ENCODE measurements at places on chromosomes 4 and X. TPM values are rescaled to one million over a fixed set of nuclear protein-coding genes. Genes with fewer than 3 reads are reported as not detected.

DNA sequence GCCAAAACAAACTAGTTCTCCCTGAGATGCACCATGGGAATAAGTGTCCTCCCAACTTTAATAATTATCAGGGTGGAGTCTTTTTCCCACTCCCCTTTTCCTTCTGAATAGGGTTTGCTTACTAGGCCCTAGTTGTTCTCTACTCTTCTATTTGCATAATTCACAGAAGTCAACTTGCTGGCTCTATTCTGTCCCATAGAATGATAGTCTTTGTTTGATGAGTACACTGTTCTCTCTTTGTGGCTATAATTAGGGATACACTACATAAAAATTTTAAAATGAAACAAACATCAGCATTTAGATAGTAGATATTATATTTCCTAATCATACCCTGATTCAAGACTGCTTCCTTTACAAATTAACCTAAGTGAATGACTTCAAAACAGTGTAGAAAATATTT, 10.3 kb downstream of the PDHA2 start:
- H3K4me1 ChIP-seq: no peaks in the 10 kb centered on the region
- H3K36me3 ChIP-seq: no peaks in the 10 kb centered on the region
- H3K27me3 ChIP-seq: no peaks in the 10 kb centered on the region
- no peak overlapping the region for H3K4me3 ChIP-seq

DNA sequence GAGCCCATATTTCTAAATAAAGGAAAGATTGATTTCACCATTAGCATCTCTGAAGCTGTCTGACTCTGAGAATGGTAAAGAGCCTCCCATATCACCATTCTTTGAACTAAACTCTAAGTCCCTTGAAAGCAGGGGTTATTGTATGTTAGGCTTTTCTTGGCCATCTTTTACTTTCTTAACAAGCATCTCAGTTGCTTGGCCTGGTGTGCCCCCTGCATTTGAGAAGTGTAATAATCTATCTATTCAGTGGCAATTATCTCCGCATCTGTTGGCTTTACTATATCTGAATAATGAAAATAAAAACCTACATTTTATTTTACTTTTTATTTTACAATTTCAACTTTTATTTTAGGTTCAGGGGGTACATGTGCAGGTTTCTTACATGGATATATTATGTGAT, 128.3 kb upstream of the ARMCX2 start:
- H3K36me3 ChIP-seq: no peaks in the 10 kb centered on the region
- no peaks in the 10 kb centered on the region for H3K27me3 ChIP-seq

The COL4A6 gene
- 2.8 TPM for total RNA-seq

DNA sequence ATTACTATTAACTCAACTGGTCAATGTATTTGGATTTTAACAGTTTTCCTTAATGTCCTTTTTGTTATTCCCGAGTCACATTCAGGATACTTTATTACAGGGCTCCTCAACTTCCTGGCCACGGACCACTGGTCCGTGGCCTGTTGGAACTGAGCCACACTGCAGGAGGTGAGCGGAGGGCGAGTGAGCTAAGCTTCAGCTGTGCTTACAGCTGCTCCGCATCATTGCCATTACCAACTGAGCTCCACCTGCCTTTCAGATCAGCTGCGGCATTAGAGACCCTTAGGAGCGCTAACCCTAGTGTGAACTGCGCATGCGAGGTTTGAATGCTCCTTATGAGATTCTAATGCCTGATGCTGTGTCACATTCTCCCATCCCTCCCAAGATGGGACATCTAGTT, 591.7 kb downstream of the CCSER1 start:
- H3K27ac ChIP-seq: no peak overlapping the region
- no peaks in the 10 kb centered on the region for H3K36me3 ChIP-seq
- H3K4me1 ChIP-seq: no peaks in the 10 kb centered on the region
- DNase-seq: no peak
- H3K27me3 ChIP-seq: no peaks in the 10 kb centered on the region

- H3K27me3 ChIP-seq: no peaks in the 10 kb centered on the region
- H3K4me1 ChIP-seq: no peaks in the 10 kb centered on the region
- H3K36me3 ChIP-seq: no peaks in the 10 kb centered on the region
- no peak overlapping the region for H3K4me3 ChIP-seq
Measured at GRCh38 chr4:165600959-165601683, 222.3 kb downstream of the CPE start.

DNA sequence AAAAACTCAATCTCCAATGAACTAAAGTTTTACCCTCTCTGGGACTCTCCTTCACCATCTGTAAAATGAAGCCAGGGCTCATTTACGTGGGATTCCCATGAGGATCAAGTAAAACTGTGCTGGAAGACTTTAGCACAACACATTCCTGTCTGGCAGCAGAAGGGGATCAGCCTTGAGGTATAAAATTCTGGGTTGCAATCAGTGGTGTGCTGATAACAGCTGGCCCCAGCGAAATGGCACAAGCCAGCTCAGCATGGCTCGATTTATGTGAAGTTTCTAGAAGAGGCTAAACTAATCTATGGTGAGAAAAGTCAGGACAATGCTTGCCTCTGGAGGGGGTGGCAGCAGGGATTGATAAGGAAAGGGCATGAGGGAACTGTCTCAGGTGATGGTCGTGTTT, 28.4 kb downstream of the ZNF630 start:
- H3K36me3 ChIP-seq: no peaks in the 10 kb centered on the region
- no peaks in the 10 kb centered on the region for H3K4me1 ChIP-seq
- no peak for DNase-seq
- no peaks in the 10 kb centered on the region for H3K27me3 ChIP-seq
- H3K27ac ChIP-seq: no peak overlapping the region

- H3K4me3 ChIP-seq: no peak overlapping the region
- H3K4me1 ChIP-seq: no peaks in the 10 kb centered on the region
- H3K27me3 ChIP-seq: no peaks in the 10 kb centered on the region
- no peak overlapping the region for H3K27ac ChIP-seq
- no peak for DNase-seq
Measured at GRCh38 chr4:33104273-33104672, 2384.1 kb downstream of the PCDH7 start.

The SSX4 gene
- not detected for total RNA-seq
